ENCODE measurements at places on chromosomes 16 and 17.

- DNase-seq = peak; percentile 26
Observed at GRCh38 chr16:67563708-67564468, 1.6 kb downstream of the CTCF start.

GRCh38 chr16:30530163-30531037 lies 4.0 kb upstream of the ZNF768 start:
- no peak for DNase-seq

GRCh38 chr16:17171250-17172143 lies 299.3 kb downstream of the XYLT1 start:
- no peak for DNase-seq

DNA sequence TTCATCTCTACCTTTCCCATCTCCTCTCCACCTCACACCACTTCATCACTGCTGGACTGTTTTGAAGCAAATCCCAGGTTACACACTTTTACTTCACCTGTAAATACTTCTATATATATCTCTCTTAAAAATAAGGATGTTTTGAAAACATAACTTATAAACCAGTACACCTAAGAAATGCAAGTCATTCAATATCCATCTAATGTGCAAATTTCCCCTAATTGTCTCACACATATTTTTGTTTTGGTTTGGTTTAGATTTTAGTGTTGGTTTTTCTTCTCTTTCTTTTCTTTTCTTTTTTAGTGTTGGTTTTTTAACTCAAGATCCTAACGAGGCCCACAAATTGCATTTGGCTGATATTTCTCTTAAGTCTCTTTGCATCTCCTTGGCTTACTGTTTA lies 17.9 kb upstream of the ZNF19 start:
- DNase-seq = no peak

- no peak for DNase-seq
Observed at GRCh38 chr17:78125976-78126894, 2.3 kb downstream of the TMC6 start.

DNA sequence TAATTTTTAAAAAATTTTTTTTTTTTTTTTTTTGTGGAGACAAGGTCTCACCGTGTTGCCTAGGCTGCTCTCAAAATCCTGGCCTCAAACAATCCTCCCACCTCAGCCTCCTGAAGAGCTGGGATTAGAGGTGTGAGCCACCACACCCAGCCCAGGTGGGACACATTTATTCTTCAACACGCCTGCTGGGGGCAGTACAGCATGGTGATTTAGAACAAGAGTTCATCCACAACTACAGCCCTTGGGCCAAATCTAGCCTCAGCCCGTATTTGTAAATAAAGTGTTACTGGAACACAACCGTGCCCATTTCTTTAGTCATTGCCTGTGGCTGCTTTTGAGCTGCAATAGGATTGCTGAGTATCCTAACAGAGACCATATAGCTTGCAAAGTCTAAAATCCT lies 92.8 kb downstream of the KATNIP start:
- no peak for DNase-seq

- no peak for DNase-seq
Observed at GRCh38 chr17:50055055-50055425, 870 bp upstream of the ITGA3 start.

DNA sequence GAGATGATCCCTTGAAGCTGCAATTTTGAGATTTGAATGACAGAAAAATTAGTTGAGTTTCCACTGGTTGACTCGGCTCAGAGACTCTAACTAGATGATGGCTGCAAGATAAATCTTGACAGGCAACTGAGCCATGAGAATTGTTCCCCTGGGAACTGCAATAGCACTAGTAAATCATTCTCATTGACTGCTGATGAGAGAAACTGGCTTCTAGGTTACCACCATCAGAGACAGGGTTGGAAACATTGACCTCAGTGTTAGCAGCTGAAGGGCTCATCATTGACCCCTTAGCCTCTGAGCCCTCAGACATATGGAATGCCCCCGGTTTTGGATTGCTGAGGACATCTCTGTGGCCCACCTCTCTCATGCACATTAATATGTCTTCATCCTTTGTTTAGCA lies 125.4 kb upstream of the COX10 start:
- no peak for DNase-seq
